ENCODE measurements at places on chromosomes 2 and 18. TPM values are rescaled to one million over a fixed set of nuclear protein-coding genes. Genes with fewer than 3 reads are reported as not detected.
A peak's percentile ranks its signal among the peaks of the same experiment; 100 is the strongest.

GRCh38 chr2:122136056-122136455, 380.6 kb downstream of the TSN start:
- no peaks in the 10 kb centered on the region for H3K27me3 ChIP-seq
- H3K36me3 ChIP-seq, result no peaks in the 10 kb centered on the region
- H3K27ac ChIP-seq, result no peak overlapping the region
- no peaks in the 10 kb centered on the region for H3K4me1 ChIP-seq
- DNase-seq, result no peak
- no peak overlapping the region for H3K4me3 ChIP-seq

DNA sequence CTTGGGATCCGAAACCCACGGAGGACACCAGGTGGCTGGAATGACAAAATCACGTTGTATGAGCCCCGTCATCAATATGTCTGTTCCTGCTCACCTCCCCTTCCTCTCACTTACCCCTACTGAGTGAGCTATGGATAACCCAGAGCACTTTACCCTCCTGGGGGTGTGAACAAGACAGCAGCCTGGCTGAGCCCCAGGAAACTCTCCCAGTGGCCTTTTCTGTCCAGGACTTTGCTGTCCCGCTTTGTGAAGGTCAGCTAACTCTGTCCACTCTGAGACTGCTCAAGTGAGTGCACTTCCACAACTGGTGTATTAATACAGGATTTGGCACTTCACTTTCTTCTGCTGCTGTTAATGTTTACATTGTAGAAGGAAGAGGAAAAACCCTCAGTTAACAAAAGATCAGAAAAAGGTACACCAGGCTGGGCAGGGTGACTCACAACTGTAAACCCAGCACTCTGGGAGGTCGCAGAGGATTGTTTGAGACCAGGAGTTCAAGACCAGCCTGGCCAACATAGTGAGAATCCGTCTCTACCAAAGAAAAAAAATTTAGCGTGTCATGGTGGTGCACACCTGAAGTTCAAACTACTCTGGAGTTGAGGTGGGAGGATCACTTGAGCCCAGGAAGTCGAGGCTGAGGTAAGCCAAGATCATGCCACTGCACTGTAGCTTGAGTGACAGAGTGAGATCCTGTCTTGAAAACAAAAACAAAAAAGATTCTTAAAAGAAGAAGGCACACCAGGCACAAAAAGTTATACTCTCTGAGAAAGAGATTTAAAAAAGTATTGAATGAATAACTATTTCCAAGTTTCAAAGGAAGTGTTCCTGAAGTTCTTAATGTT, 90.3 kb downstream of the CLHC1 start:
- H3K4me1 ChIP-seq, result peaks cover 6% of the 10 kb centered on the region
- no peak overlapping the region for H3K4me3 ChIP-seq
- no peak for DNase-seq
- H3K36me3 ChIP-seq, result no peaks in the 10 kb centered on the region
- H3K27ac ChIP-seq, result no peak overlapping the region
- H3K27me3 ChIP-seq, result no peaks in the 10 kb centered on the region

The SESTD1 gene
- 10.2 TPM for total RNA-seq

GRCh38 chr18:6155707-6156106, 259.0 kb downstream of the L3MBTL4 start:
- H3K4me3 ChIP-seq, result no peak overlapping the region
- H3K36me3 ChIP-seq, result no peaks in the 10 kb centered on the region
- no peaks in the 10 kb centered on the region for H3K4me1 ChIP-seq
- H3K27ac ChIP-seq, result no peak overlapping the region
- H3K27me3 ChIP-seq, result no peaks in the 10 kb centered on the region

- H3K36me3 ChIP-seq, result no peaks in the 10 kb centered on the region
- H3K4me1 ChIP-seq, result peaks cover 46% of the 10 kb centered on the region
- H3K27me3 ChIP-seq, result peaks cover 98% of the 10 kb centered on the region
- no peak overlapping the region for H3K27ac ChIP-seq
- peak; percentile 69 for DNase-seq
- H3K4me3 ChIP-seq, result peak overlapping the region; percentile 42
These were observed 8.2 kb upstream of the EN1 start for GRCh38 chr2:118855451-118856279.

The HTR2B gene
- not detected for total RNA-seq

GRCh38 chr2:49224426-49225010, 70.2 kb upstream of the FSHR start:
- no peaks in the 10 kb centered on the region for H3K4me1 ChIP-seq
- no peak overlapping the region for H3K27ac ChIP-seq
- H3K4me3 ChIP-seq, result no peak overlapping the region
- DNase-seq, result no peak

DNA sequence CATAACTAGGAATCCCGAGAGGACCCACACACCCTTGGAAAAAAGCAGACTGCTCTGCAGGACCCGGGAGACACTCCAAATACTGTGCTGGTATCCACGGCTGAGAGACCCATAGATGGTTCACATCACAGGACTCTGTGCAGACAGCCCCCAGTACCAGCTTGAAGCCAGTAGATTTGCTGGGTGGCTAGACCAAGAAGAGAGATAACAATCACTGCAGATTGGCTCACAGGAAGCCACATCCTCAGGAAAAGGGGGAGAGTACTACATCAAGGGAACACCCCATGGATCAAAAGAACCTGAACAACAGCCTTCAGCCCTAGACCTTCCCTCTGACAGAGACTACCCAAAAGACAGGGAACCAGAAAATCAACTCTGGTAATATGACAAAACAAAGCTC, 223.8 kb upstream of the LRATD1 start:
- no peaks in the 10 kb centered on the region for H3K27me3 ChIP-seq
- H3K36me3 ChIP-seq, result no peaks in the 10 kb centered on the region
- H3K27ac ChIP-seq, result no peak overlapping the region
- no peaks in the 10 kb centered on the region for H3K4me1 ChIP-seq
- DNase-seq, result no peak

The CXCR1 gene
- total RNA-seq, result not detected

DNA sequence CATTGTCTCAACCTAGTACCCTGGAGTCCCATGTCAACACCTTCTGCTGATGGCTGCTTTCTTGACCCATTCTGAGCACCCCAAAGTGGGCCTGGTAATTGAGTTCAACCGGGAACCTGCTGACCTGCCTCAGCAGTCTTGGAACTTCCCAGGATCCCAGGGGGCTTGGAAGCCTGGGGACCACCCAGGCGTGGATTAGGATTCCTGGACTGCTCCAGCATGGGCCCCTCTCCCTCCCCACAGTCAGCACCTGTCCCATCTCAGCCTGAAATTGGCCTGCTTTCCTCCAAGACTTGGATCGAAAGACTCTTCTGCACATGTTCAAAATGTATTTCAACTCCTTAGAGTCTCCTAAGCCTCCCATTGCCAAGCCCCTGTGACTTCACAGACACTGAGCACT, 15.4 kb upstream of the MRPL33 start:
- peaks cover 2% of the 10 kb centered on the region for H3K4me1 ChIP-seq

DNA sequence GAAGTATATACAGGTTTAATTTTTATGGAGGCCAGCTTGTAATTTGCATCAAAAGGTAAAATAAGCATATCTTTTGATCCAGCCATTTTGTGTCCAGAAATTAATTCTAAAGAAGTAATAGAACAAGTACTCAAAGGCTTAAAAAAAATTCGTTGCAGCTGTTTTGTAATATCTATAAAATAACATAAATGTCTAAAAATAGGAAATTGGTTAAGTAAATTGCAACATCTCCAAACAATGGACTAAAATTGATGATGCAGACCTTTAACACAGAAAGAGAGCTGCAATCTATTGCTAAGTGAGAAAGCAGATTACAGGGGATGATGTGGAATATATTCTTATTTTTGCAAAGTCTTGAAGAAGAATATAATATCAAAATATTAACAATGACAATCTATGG, 19.4 kb downstream of the AAK1 start:
- H3K27ac ChIP-seq, result no peak overlapping the region
- H3K4me3 ChIP-seq, result no peak overlapping the region
- DNase-seq, result no peak
- H3K4me1 ChIP-seq, result peaks cover 79% of the 10 kb centered on the region

The GALNT5 gene
- not detected for total RNA-seq

The COL6A3 gene
- total RNA-seq, result 1.3 TPM

- H3K36me3 ChIP-seq, result no peaks in the 10 kb centered on the region
- H3K27ac ChIP-seq, result no peak overlapping the region
- peak; percentile 15 for DNase-seq
- peaks cover 19% of the 10 kb centered on the region for H3K4me1 ChIP-seq
These were observed 162.0 kb downstream of the SPP2 start for GRCh38 chr2:234212534-234212933.

DNA sequence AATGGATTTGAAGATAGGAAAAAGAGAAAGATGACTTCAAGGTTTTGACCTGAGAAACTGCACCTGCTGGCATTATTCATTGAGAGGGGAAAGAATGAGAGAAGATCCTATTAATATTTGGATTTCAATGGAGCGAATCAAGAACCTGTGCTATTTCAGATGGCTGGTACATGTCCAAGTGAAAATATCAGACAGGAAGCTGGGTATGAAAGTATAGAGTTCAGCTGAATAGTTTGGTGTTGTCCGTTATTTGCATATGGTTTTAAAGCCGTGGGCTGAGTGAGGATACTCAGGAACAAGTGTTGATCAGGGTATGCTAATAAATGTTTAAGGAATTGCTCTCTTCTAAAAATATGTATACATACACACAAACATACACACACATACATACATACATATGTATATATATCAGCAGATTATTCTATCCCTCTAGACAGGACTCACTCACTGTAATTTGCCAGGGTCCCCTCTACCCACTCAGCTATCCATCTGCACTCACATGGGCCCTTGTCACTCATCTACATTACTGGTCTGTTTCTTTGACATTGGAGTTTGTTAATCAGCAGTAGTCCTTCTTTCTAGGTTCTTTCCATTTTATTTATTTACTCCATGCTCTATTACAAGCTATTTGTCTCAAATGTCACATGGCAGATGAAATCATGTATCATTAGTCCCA, 33.9 kb upstream of the IKZF2 start:
- no peaks in the 10 kb centered on the region for H3K36me3 ChIP-seq
- no peaks in the 10 kb centered on the region for H3K27me3 ChIP-seq
- H3K4me1 ChIP-seq, result no peaks in the 10 kb centered on the region

- no peaks in the 10 kb centered on the region for H3K27me3 ChIP-seq
- no peak overlapping the region for H3K4me3 ChIP-seq
- H3K4me1 ChIP-seq, result peaks cover 15% of the 10 kb centered on the region
- no peak for DNase-seq
- H3K27ac ChIP-seq, result no peak overlapping the region
These were observed 33.2 kb downstream of the PTPN4 start for GRCh38 chr2:119792907-119793312.

The MATN3 gene
- total RNA-seq, result not detected

The TUBB8B gene
- not detected for total RNA-seq

DNA sequence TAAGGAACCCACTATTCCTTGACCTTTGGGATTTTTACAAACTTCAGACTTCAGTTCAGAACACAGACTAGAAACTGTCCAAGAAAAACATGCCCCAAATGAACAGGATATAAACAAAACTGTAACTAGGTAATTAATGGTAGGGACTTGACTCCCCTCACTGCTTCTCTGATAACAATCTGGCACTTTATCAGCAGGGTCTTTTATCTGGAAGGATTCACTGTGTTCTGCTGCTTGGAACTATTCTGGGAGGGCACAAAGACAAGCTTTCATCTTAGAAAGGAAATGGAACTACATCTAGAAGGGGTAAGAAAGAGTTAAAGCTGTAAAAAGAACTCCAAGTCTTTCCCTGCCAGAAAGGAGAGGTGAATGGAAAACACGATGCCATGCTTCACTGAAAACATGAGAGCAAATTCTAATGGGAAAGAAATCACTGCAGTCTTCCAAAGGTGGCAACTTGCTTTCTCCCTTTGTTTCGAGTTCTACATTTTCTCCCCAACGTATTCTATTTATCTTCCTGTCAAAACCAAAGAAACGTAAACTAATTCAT, 181.2 kb downstream of the THADA start:
- no peaks in the 10 kb centered on the region for H3K27me3 ChIP-seq
- H3K36me3 ChIP-seq, result peaks cover 4% of the 10 kb centered on the region
- DNase-seq, result no peak
- H3K4me3 ChIP-seq, result no peak overlapping the region

GRCh38 chr18:50797142-50797541, 22.7 kb downstream of the MRO start:
- H3K4me3 ChIP-seq, result no peak overlapping the region
- H3K27ac ChIP-seq, result no peak overlapping the region
- no peaks in the 10 kb centered on the region for H3K36me3 ChIP-seq

The IL37 gene
- not detected for total RNA-seq

GRCh38 chr18:79396431-79397246, 909 bp downstream of the NFATC1 start:
- H3K4me1 ChIP-seq, result peaks cover 63% of the 10 kb centered on the region
- peaks cover 4% of the 10 kb centered on the region for H3K36me3 ChIP-seq
- DNase-seq, result peak; percentile 47
- no peak overlapping the region for H3K27ac ChIP-seq
- peak overlapping the region; percentile 51 for H3K4me3 ChIP-seq

DNA sequence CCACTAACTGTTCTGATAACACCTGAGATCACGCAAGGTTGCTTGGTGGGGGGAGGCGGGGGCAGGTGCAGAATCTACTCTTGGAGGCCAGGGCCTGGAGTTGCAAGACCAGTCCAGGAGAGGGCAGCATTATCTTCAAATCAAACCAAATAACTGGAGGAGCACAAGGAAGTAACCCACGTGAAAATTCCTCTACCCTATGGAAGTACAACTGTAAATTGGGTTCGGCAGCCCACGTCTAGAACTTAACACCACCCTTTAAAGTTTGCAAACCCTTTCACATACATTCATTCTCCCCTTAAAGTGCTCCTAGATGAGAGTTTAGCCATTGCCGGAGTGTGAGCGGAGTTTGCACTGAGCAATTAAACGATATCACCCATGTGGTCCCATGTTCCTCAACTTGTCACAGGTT, 19.6 kb upstream of the CXCR1 start:
- peak; percentile 85 for DNase-seq
- H3K27me3 ChIP-seq, result no peaks in the 10 kb centered on the region
- H3K36me3 ChIP-seq, result no peaks in the 10 kb centered on the region
- H3K4me1 ChIP-seq, result peaks cover 4% of the 10 kb centered on the region
- no peak overlapping the region for H3K4me3 ChIP-seq
- H3K27ac ChIP-seq, result no peak overlapping the region

The AQP12A gene
- not detected for total RNA-seq

The TPO gene
- 0.27 TPM for total RNA-seq

The LYPD1 gene
- not detected for total RNA-seq

DNA sequence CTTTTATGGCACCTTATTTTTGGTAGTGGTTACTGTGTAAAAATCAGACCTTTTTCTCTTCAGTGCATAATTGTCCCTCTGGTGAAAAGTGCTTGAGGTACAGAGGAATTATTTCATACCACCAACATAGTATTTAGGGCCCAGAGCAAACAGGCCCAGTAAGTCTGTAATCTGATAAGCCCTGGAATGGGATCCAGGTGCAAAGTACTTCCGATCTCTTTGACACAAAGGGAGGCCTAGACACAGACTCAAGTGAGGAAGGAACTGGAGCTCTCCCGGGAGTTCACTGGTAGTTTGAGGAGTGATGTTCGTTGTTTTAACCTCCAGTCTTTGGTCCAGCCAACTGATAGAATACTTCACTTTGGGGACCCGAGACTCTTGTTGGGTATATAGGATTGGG, 57.4 kb downstream of the RAB31 start:
- no peaks in the 10 kb centered on the region for H3K4me1 ChIP-seq
- H3K36me3 ChIP-seq, result no peaks in the 10 kb centered on the region
- H3K4me3 ChIP-seq, result no peak overlapping the region
- H3K27me3 ChIP-seq, result no peaks in the 10 kb centered on the region
- no peak overlapping the region for H3K27ac ChIP-seq
- no peak for DNase-seq

All from CD4-positive, alpha-beta T cell (primary cell).